ENCODE measurements at places on chromosomes 3 and 15. TPM values are rescaled to one million over a fixed set of nuclear protein-coding genes. Genes with fewer than 3 reads are reported as not detected.

- no peak for DNase-seq
Observed at GRCh38 chr3:194031867-194032635, 103.9 kb upstream of the HES1 start.

GRCh38 chr3:58058361-58059263 lies 50.4 kb downstream of the FLNB start:
- DNase-seq, result no peak

DNA sequence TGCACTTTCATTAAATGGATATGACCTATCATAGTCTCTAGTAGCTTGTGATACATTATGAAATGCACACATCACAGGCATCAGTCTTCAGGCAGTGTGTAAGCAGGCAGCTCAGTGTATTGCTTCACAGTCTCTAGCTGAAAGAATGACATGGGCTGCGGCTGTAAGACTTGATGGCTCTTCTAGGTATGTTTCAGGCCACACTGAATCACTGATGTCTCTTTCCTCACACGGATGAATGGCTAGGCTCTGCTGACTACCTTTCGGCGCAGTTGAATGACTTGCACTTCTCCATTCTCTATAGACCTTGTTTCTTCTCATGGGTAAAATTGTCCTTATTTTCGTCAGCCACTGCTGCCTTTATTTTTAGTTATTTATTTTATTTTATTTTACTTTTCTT lies 15.4 kb downstream of the APH1B start:
- no peak for DNase-seq

- no peak for DNase-seq
Observed at GRCh38 chr3:45896956-45897355, 10.6 kb downstream of the CCR9 start.

Gene TNNC1
- total RNA-seq, result 2.6 TPM

Gene NR2C2
- 56.5 TPM for total RNA-seq

DNA sequence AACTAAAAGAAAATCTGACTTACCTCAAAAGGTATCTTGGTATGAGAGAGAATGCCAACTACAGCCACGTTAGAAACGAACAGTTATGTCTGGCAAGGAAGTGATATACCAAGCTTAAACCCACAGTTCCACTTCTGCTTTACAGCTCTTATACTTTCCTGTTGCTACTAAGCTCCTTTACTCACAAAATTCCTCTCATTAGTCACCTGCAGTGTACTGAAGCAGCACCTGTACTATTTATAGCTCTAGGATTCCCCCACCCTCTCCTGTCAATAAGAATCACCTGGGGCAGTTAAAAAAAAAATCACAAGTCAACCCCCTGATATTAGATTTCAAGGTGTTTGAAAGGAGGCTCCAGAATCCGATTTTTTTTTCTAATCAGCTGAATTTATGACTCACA lies 2.9 kb upstream of the TMEM266 start:
- no peak for DNase-seq

DNA sequence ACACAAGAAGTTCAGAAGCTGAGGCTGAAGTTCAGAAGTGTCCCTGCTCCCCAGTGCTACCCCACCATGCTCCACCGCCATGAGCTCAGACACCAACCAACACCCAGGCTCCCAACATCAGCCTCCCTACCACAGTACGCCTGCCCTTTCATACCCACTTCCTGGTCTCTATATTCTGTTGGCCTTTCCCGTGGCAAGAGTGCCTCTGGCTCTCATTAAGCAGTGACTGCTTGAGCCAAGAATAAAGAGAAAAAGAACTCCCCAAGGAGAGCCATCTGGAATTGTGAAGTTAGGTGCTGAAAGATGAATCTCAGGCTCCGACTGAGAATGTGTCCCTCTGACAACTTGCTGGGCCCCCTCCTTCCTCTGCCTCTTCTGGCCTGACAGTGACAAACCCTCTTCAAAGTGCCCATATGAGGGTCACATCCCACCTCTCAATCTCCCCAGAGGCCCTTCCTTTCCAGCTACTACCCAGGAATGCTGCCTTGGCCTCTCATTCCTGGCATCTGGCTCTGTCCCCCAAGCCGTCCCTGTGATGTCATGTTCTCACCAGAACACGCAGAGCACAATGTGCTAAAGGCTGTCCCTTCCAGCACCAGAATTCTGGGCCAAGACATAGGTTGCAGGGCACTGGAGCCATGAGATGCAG lies 306.8 kb downstream of the NTRK3 start:
- no peak for DNase-seq

GRCh38 chr3:182258538-182259177 lies 534.6 kb upstream of the ATP11B start:
- DNase-seq, result no peak

- DNase-seq, result no peak
Observed at GRCh38 chr3:52443791-52444687, 864 bp downstream of the SEMA3G start.

DNA sequence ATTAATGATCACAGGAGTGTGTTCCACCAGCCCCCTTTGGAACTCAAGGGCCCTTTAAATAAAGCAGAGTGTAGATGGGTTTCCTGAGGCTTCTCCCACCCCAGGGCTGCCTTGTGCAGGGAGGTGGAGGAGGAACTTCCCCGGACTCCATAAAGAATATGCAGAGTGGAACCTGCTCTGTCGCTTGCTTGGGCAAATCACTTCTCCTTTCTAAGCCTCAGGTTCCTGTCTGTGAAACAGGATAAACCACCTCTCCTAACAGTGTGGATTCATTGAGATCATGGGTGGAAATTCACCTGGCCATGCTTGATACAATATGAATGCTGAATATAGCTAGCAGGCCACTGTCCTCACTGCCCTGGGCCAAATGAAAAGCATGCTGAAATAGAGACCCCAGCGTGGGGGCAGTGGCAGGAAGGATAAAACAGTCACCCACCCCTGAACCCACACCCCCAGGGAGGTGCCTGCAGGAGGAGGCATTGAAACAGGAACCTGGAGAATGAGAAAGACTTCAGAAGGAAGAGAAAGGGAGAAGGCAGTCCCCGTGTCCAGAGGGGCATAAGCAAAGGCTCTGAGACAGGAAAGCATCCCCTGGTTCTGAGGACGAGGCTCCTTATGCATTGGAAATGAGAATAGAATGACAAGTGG lies 41.1 kb upstream of the CHRNB4 start:
- DNase-seq, result no peak

Gene DPPA2
- total RNA-seq, result not detected

Gene AADACL2
- not detected for total RNA-seq

DNA sequence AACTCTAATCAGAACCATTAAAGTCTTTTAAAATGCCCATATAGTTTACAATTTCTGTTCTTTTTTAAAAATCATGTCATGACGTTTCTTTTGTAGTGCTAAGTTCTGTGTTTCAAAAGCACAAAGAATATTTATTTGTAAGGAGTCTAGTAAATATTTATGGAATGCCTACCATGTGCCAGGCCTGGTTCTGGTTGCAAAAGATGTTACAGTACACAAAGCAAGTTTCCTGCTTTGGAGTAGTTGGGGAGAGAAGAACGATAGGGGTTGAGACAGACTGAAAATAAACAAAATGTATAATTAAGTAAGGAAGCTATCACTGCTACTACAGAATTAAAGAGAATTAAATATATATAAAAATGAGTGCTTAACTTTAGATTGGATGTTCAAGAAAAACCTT lies 86.8 kb upstream of the CMSS1 start:
- DNase-seq, result no peak

DNA sequence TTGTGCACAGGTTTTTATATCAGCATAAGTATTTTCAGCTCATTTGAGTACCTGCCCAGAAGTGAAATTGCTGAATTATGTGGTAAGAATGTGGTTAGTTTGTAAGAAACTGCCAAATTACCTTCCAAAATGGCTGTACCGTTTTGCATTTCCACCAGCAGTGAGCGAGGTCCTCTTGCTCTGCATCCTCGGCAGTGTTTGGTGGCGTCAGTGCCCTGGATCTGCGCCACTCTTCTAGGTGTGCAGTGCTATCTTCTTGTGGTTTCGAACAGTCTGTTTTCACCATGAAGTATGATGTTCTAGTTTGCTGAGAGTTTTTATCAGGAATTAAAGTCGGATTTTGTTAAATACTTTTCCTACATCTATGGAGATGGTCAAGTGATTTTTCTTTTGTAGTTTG lies 24.8 kb upstream of the PCSK6 start:
- no peak for DNase-seq

- DNase-seq, result no peak
Observed at GRCh38 chr3:148219999-148220398, 477.7 kb upstream of the AGTR1 start.

GRCh38 chr3:109081746-109082510 lies 36.0 kb downstream of the MORC1 start:
- DNase-seq, result peak; percentile 47

- DNase-seq, result no peak
Observed at GRCh38 chr3:13626396-13626795, 77.5 kb downstream of the FBLN2 start.

DNA sequence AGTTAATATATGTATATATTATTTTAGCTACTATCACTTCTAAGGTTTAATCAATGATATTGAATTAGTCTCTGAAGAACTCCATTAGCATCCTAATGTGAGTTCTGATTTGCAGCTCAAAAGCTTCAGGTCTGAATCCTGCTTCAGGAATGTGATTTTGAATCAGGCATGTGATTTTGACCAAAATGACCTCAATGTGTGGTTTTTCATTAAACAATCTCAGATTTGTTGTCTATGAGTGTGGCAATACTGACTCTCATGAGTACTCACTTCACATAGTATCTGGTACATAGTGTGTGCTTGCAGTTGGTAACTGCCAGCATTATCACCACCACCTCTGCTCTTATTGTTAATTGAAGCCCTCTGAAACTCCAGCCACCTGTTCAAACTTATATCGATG lies 251.0 kb downstream of the KCNH8 start:
- no peak for DNase-seq

- DNase-seq, result no peak
Observed at GRCh38 chr3:37689645-37690356, 171.9 kb upstream of the CTDSPL start.

Gene ZMYND10
- 2.4 TPM for total RNA-seq

Gene CLRN1
- total RNA-seq, result not detected

DNA sequence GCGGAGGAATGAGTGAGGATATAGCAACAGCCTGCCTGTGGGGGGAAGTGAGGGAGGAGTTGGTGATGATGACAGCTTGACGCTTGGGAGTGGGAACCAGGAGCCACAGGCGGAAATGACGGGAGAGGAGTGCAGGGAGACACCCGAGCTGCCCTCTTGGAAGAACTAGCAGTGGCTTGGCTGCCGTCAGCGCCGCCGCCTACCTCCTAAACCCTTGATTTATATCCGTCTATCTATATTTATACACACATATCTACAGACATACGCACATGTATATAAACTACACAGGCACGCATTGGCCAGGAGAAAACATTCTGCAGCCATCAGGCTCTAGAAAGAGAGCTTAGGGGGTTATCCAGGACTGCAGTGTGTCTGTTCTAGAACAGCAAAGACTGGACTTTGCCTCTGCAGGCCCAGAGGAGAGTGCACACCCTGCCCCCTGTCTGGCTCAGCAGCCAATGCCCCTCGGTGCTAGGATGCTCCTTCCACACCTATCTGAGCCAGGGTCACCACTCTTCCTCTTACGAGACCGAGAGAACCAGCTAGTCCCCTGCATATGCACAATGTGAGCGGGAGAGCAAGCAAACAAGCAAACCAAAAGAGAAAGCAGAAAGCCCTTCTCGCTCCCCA lies 45.3 kb upstream of the MAGEF1 start:
- no peak for DNase-seq

DNA sequence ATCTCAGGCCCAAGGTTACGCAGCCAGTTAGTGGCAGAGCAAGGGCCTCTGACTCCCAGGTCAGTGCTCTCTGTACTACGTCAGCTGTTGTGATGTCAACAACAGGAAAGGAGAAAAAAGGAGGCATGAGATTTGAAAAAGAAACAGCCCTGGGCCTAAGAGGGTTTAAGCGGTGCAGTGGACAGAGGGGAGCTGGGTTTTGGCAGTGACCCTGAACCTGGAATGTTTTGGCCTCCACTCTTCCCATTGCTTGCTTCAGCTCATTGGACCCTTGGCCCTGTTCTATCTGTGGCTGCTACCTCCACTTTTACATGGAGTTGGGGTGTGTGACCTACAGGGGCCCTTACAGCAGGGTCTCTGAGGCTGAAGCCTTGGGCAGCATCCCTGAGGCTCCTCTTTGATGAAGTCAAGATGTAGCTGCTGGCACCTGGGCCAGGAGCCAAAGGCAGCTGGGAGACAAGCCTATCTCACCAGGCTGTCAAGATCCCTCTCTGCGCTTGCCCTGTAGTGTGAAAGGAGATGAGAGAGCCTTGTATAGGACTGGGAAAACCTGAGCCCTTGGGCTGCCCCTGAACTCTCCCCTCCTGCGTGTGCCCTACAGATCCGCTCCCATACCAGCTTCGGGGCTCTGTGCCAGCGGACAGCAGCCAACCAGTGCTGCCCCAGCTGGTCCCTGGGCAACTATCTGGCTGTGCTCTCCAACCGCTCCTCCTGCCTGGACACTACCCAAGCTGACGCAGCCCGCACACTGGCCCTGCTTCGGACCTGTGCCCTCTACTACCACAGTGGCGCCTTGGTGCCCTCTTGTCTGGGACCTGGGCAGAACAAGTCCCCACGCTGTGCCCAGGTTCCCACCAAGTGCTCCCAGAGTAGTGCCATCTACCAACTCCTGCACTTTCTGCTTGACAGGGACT lies 8.7 kb downstream of the DISP2 start:
- DNase-seq, result no peak

- no peak for DNase-seq
Observed at GRCh38 chr3:150472421-150472820, 64.3 kb downstream of the TSC22D2 start.

- DNase-seq, result peak; percentile 54
Observed at GRCh38 chr15:40843885-40844695, at the start of gene SPINT1. Gene SPINT1 (plus strand): TSS chr15:40844048. CDS start chr15:40844555, 507 bp downstream.

Gene GOLGA6B
- not detected for total RNA-seq

Gene MST1R
- 2.5 TPM for total RNA-seq

DNA sequence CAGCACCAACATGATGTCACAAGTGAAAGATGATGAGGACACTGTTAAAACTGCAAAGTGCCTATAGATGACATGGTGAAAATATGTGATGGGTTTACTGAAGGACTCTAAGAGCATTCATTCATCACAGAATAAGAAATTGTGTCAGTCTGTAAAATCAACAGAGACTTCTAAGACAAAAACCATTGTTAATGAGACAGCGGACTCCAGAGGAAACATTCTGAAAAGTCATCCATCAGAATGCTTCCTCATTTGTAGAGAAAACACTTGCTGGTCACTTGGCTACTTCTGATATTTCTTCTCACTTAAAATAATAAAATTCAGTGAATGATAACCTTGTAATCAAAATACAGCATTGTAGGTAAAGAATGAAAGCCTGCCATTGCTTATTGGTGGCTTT lies 7.3 kb downstream of the PLSCR4 start:
- no peak for DNase-seq

DNA sequence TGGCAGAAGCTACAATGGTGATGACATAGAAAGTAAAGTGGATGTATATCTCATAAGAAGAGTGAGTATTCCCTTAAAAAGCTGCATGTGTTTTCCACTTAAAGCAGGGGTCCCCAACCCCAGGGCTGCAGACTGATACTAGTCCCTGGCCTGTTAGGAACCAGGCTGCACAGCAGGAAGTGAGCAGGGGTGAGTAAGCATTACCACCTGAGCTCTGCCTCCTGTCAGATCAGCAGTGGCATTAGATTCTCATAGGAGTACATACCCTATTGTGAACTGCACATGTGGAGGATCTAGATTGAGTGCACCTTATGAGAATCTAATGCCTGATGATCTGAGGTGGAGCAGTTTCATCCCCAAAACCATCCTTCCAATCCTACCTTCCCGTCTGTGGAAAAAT lies 126.1 kb upstream of the CMC1 start:
- DNase-seq, result no peak
